ENCODE measurements at places on chromosomes 6 and 20.

DNA sequence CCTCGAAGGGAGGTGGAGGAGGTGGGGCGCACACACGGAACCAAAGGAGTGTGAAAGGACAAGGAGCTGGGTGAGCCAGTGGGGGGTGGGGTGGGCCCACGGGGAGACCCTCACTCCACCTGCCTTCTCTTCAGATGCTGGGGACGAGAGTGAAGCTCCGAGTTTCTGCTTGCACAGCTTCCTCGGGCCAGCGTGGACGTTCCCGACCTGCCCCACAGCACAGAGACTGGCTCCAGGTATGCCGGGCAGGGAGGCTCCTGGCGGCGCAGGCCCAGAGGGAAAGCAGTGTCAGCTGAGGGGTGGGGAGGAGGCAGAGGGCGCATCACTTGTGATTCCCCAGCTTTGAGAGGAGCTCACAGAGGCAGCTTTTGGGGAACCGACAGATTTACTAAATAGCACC is 98.5 kb upstream of the RPS6KA2 start:
- no peak for DNase-seq

DNA sequence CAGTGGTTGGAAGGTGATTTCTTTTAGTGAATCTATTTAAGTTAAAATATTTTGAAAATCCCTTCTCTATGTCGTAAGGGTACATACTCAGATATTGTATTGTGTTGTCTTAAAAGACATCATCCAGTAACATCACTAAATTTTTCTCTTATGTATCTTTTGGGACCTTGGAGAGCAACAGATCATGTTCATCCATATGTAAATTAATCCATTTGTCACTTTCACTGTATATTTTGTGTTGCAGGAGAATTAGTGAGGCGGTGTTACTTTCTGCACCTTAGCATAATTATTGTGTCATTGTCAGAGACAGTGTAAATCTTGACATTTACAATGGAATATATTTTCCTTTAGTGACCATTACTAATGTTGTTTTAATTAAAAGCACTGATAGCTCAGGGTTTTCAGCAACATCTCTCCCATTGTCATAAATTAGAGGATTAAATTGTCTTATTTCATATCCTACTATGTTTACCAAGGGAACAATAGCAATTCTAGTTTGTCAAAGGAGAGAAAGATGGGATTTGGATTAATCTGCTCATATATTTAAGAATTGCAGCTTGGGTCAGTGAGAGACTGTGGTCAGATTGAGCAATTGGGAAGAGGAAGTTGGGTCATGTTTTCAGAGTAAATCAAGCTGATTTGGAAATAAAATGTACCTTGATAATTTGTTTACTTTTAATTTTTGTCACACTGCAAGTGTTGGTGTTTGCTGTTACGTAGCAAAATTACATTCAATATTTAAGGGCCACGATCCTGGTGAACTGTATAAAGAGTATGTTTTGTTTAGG is 22.7 kb downstream of the DOK5 start:
- DNase-seq, result no peak

GRCh38 chr20:15937179-15937578 is 636.1 kb downstream of the KIF16B start:
- no peak for DNase-seq

DNA sequence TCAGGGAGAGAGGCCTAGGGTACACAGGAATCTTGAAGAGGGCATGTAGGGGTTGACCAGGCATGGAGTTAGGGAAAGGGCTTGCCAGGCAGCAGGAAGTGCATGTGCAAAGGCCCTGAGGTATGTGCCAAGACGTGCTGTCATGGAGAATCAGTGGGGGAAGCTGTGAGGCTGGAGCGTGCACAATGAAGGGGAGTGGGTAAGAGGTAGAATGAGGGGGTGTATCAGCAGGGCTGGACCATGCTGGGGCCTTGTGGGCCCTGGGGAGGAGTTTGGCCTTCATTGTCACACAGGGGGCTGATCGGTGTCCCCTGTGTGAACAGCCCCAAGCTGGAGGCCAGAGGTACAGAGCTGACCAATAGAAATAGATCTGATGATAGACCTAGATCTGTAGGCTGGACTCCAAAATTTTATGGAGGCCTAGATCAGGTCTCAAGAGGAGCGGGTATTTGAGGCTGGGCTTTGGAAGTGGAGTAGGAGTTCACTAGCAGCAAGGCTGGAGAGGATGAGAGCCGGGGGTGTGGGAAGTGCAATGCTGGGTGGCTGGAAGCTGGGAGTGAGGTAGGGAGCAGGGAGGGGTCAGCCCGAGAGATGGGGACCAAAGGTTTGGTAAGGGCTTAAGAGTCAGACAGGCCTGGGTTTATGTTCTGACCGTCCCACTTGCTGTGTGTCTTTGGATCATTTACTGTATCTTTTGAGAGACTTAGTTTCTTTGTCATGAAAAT is 3.0 kb downstream of the SRC start:
- no peak for DNase-seq

GRCh38 chr6:96657344-96657743 is 94.4 kb downstream of the FHL5 start:
- DNase-seq, result no peak

DNA sequence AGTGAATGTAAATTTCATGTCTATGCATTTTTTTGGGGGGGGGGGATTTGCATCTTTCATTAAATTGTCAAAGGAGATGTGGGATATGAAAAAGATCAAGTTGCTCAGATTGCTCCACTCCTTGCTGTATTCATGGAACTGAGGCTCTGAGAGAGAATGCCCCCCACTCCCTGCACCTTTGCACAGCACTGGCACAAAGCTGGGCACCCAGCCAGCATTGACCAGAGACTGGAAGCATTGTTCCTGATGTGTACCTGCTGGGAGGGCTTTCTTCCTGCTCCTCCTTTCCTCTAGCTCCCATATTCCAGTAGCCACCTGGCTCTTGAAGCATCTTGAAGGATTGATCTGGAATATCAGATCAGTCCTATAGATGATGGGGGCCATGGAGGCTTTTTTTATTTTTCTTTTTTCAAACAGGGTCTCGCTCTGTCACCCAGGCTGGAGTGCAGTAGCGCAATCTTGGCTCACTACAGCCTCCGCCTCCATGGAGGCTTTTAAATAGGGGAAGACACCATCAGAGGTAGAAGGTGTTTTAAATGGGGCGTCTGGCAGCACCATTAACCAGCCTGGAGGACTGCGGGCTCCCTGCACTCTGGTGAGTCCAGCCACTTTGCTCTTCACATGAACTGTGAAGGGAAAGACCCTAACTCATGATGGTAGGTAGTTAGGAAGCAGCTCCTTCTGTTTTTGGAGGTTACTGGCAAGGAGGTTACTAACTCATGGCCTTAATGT is 10.9 kb downstream of the DUSP15 start:
- no peak for DNase-seq

GRCh38 chr6:35368038-35368887 is 25.9 kb downstream of the PPARD start:
- DNase-seq, result no peak

GRCh38 chr6:95978230-95978629 is 37.5 kb upstream of the FUT9 start:
- DNase-seq, result no peak

DNA sequence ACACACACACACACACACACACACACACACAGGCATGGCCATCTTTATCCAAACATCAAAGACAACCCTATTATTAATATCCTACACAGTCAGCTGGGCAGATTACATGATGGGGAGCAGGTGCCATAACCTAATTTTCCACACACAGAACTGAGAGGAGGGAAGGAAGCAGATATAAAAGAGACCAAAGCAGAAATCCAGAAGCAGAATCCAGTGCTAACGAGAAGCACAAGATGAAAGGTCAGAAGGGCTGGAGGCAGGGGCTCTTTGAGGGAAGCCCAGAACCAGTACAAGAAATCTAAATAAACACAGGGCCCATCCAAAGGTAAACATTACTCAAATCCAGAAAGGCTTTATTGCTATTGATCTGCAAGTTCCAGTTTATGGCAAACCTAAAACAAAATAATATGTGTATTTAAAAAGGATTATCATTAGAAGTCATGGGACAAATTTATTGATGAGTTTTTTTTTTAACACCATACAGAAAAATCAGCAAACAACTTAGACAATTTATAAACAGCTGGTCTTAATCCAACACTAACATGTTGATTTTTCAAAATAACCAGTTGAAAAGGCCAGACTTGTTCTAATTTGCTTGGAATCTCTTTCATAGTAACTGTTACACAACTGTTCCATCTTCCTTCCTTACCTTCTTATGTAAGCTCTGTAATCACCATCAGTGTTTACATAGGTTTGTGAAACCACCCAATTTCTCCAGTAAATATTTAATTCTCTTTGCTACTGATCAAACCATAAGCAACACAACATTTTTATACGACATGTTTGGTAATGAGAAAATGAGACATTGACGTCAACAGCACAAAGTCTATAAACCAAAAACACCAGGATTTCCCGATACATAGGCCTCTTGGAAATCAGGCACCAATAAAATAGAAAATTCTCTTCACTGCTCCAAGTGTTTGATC is 34.2 kb downstream of the SLC23A2 start:
- no peak for DNase-seq

GRCh38 chr6:84688141-84688873 is 76.1 kb downstream of the TBX18 start:
- no peak for DNase-seq

- DNase-seq, result no peak
Measured at GRCh38 chr20:2259731-2260130, 36.1 kb upstream of the TGM3 start.

DNA sequence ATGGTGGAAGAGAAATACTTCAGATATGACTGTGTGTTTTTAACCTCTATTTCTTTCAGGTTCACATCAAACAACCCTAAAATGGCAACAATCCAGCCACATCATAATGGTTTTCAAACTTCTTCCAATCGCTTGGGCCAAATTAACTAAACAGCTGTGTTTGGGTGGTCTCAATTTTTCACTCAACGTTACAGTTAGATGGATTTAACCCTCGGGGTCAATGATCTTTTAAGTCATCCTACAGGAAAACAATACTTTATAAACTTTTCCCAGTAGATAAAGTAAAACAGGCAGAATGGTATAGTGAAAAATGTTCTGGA is 60.4 kb downstream of the EPB41L2 start:
- DNase-seq, result no peak

GRCh38 chr20:57830515-57830895 is 120.7 kb upstream of the PMEPA1 start:
- no peak for DNase-seq

DNA sequence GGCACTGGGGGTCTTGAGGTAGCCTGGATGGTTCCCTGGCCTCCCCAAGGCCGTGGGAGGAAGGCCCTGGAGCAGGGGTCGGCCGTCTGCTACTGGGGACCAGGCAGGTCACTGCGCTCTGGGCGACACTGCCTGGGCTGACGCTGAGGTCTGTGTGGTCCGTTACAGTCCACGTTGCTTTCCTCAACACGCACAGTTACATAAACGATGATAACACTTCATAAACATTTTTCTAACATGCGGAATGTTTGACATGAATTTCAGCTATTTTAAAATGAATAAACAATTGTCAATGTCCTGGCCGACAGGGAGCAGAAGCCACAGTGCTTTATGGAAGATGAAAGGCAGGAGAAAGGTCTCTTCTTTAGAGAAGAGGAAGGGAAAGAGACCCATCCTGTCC is 10.2 kb upstream of the RBBP8NL start:
- DNase-seq, result no peak

DNA sequence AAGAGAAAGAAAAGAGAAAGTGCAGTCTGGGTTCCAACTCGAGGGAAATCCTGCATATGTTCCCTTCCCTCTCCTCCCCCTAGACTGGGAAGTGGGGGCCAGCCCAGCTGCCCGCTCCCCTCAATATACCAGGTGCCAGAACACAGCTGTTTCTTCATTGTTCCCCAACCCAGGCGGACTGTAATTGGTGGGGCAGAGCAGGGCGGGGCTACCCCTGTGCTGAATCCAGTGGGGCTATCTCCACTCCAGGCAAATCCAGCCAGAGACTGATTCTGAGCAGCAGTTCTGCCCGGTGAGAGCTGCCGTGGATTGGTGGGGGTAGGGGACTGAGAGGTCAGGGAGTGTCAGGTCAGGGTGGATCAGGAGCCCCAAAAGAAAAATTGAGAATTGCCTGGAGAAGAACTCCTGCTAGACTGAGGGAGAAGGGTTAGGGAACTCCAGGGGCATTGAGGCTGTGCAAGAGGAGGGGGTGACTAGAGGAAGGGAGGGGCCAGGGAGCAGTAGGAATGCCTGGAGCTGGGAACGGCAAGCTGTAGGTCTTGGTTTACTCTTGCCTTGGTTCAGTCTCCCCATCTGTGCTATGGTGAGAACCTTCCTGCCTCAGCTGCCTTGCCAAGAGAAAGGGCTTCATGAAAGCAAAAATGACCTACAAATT is at the start of gene MYMX:
TSS of gene MYMX (plus strand) at position 250 of the 655 bp plus-strand sequence. CDS start 546 bp downstream, outside the sequence.
- DNase-seq, result no peak

- DNase-seq, result no peak
Measured at GRCh38 chr20:15063081-15063480, 725.7 kb upstream of the FLRT3 start.

- DNase-seq, result no peak
Measured at GRCh38 chr20:38829296-38829875, 23.9 kb downstream of the PPP1R16B start.

DNA sequence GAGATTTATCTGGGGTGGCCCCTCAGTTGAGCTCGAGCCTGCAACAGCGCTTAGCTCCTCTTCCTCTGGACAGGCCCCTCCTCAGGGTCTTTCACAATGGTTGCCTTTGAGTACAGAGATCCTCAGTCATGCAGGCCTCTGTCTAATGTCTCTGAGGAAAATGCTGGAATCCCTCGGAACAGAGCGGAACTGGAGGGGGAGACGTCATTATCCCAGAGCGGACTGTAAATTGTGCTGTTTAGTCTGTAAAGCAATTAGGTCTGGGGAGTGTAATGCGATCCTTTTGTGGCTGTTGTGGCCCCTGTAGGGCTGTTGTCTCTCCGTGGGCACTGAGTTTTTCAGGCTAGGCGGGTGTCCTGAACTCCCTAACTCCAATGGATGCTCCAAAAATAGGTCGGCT is 15.0 kb upstream of the DAAM2 start:
- DNase-seq, result no peak

DNA sequence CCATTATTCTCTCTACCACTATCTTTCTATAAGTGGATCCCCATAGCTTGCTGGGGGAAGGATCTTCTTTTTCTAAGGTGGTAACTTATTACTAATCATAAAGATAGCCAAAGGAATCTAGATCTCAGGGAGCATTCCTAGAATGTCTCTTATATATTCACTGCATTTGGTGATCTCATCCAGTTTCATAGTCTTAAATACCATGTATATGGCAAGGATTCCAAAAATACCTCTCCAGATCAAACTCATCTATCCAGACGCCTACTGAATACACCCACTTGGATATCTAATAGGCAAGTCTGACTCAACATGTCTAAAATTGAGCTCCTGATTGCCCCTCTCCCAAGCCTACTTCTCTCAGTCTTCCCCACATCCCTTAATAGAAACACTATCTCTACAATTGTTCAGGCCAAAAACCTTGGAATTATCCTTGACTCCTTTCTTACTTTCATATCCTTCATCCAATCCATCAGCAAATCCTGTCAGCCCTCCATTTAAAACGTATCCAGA is 264.4 kb downstream of the HACE1 start:
- DNase-seq, result no peak

Data from activated T-cell treated with anti-CD3 and anti-CD28 coated beads, Interleukin-2, amount 50 U/mL, for 4 hours (primary cell).